NCI-H526 (cell line): ENCODE measurements at places on chromosomes 6 and 20.

- DNase-seq: no peak
Measured at GRCh38 chr20:48773837-48774418, 53.9 kb downstream of the PREX1 start.

- no peak for DNase-seq
Measured at GRCh38 chr20:17491041-17491440, 40.1 kb downstream of the BFSP1 start.

GRCh38 chr20:21523281-21523868, 9.5 kb upstream of the NKX2-2 start:
- no peak for DNase-seq

GRCh38 chr6:111238464-111239119, 151.3 kb downstream of the SLC16A10 start:
- no peak for DNase-seq

GRCh38 chr6:5102267-5102970, 17.3 kb downstream of the PPP1R3G start:
- DNase-seq: no peak

- peak; percentile 55 for DNase-seq
Measured at GRCh38 chr20:12207875-12208274, 290.2 kb downstream of the BTBD3 start.

- no peak for DNase-seq
Measured at GRCh38 chr20:45462711-45463509, 6.6 kb upstream of the WFDC2 start.

- DNase-seq: no peak
Measured at GRCh38 chr6:127864701-127865100, 36.2 kb downstream of the THEMIS start.

DNA sequence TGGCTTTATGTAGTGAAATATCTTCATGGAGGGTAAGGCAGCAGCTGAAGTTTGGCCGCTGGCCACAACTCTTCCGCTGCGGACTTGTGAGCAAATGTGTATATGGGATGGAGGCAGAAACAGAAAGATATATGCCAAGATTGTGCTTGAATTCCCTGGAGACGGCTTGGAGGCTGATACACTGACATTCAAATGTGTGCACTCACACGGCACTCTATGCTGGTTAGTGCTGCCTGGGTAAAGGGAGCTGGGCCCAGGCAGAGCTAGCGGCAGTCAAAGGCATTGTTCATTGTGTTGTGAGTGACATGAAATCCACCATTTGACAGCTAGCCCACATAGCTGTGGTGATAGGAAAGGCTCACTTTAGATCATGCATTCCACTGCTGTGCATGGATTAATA, 202.7 kb downstream of the CLIC5 start:
- DNase-seq: peak; percentile 19

DNA sequence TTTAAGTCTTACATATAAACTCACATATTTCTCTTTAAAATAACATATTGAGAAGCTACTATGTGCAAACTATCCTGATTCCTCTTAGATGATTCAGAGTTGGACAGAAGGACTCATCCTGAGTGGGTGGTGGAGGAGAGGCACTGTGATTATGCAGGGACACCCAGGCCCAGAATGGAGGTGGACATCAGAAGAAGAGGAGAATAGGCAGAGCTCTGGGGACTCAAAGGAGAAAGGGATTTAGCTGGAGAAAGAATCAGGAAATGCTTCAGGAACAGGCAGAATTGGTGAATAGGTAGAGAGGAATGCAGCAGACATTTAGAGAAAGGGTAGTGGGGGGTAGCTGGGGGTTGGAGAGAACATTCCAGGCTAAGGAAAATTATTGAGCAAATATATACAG, 17.4 kb downstream of the RCAN2 start:
- DNase-seq: no peak

GRCh38 chr20:57526087-57526884, 1.3 kb upstream of the CTCFL start:
- peak; percentile 30 for DNase-seq

DNA sequence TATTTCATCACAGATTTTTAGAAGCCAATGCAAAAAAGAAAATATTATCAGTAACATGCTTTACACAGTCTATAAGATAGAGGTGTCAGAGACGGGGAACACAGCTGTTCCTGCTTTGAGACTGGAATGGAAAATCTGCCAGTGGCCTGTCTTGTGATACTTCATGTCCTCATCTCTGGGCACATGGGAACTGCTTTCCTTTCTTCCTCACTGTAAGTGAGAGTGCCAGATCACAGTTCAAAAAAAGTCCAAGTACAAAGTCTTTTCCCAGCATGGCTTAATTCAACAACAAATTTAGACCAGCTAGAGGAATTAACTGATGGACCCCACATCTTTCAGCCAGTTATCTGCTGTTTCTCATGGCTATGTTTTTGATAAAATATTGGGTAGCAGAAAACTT, 490.4 kb downstream of the CDKAL1 start:
- no peak for DNase-seq

- DNase-seq: no peak
Measured at GRCh38 chr6:34771727-34772126, 14.4 kb downstream of the SNRPC start.

DNA sequence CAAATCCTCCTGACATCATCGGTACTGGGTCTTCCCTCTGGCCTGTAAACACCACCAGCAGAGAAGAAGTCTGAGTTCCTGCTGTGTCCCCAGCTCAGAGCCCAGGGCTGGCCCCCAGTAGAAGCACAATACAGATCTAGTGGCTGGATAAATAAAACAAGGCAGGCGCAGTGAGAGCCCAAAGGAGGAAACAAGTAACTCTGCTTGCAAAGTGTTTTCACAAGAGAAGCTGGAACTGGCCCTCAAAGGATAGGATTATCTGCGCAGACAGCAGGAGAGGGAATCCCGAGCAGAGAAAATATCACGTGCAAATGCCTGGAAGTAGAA, 205.1 kb downstream of the ZDHHC14 start:
- no peak for DNase-seq

DNA sequence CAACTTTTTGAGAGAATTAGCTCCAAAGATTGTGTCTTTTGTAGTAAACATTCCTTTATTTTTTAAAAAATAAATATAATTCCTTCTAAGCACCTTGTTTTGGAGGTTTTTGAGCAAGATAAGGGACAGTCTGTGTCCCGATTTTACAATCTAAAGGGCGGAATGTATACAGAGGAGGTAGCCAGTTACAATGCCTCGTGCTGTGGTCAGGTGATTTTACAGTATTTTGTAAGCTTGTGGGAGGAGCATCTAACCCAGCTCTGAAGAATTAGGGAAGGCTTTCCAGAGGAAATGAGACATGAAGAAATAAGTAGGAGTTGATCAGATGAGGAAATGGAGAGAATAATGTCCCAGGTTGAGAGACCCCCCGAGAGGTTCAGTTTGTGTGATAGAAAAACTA, 1.3 kb downstream of the HINT3 start:
- no peak for DNase-seq

GRCh38 chr6:15293674-15294073, 47.8 kb downstream of the JARID2 start:
- no peak for DNase-seq

DNA sequence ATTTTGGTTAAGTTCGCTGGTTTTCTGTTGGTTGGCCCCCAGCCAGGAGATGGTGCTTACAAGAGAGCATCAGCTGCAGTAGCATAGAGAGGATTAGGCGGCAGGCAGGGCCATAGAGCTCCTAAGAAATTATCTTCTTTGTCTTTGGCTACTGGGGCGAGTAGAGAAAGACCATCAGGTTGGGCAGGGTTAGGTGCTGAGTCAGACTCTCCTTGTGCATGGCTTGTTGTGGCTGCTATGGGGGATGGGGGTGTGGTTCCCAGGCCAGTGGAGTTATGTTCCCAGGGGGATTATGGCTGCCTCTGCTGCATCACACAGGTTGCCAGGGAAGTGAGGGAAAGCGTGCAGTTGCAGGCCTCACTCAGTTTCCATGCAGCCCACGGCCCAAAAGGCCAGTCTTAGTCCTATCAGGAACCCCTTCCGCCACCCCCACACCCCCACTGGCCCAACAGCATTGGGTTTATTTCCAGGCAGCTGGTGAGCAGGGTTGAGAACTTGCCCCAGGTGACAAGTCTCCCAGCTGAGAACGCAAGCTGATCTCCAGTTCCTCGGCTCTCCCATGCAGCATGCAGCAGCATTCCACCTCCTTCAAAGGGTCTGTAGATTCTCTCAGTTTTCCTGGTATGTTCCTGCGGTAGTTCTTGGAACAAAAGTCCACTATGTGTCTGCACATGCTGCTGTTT, 243.7 kb downstream of the UTRN start:
- DNase-seq: no peak

GRCh38 chr6:36671687-36672375, 6.7 kb upstream of the CDKN1A start:
- DNase-seq: no peak

- no peak for DNase-seq
Measured at GRCh38 chr20:34579979-34580940, 21.7 kb downstream of the MAP1LC3A start.

GRCh38 chr6:104187616-104188015, 672.1 kb downstream of the HACE1 start:
- no peak for DNase-seq

- no peak for DNase-seq
Measured at GRCh38 chr6:48325701-48326100, 214.7 kb upstream of the PTCHD4 start.

DNA sequence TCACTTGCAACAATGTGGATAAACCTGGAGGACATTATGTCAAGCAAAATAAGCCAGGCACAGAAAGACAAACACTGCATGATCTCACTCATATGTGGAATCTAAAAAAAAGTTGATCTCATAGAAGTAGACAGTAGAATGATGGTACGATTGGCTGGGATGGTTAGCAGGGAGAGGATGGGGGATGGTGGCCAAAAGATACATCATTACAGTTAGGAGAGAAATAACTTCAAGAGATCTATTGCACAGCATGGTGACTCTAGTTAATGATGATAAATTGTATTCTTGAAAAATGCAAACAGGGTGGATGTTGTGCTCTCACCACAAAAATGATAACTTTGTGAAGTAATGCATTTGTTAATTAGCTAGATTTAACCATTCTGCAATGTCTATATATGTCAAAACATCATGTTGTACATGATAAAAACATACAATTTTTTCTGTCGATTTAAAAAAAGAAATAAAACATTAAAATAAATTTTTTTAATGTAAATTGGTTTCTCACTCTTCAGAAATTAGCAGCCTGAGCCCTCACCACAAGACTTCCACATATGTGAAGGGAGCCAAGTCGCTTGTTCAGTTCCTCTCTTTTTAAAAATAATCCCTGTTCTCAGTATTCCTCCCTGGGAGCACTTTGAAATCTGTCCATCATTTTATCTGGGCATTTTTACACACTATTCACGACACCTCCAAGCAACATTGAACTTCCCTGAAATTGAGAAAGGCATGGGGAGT, 34.2 kb downstream of the PTPRT start:
- DNase-seq: no peak

DNA sequence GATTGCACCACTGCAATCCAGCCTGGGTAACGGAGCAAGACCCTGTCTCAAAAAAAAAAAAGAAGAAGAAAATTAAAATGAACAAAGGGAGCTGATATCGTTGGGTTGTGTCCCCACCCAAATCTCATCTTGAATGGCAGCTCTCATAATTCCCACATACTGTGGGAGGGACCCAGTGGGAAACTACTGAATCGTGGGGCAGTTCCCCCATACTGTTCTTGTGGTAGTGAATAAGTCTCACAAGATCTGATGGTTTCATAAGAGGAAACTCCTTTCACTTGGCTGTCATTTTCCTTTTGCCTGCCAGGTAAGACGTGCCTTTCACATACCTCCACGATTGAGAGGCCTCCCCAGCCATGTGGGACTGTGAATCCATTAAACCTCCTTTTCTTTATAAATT, 149.4 kb downstream of the PREX1 start:
- DNase-seq: no peak

- DNase-seq: no peak
Measured at GRCh38 chr20:35636095-35636494, 20.5 kb downstream of the SPAG4 start.

DNA sequence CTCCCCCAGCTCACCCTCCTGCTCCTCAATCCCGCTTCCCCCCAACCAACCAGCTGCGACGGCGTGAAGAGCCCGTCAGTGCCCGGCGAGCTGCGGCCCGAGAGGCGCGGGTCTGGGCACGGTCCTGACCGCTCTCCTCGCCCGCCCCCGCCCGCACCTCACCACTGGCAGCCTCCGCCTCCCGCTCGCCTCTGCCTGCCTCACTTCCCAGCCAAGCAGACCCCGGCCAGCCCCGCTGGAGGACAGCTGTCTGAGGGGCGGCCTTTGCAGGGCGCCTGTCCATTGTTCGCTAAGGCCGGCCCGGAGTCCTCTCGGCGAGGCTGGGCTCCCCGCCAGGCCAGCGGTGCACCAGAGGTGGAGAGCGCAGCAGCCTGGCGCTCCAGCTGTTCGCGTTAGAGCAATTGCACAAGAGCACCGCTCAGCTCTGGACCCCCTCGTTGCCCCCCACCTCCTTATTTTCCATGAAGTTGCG, 1.3 kb downstream of the SOBP start:
- peak; percentile 80 for DNase-seq

- no peak for DNase-seq
Measured at GRCh38 chr6:139355172-139355571, 19.3 kb downstream of the CITED2 start.

- DNase-seq: no peak
Measured at GRCh38 chr6:125367036-125367782, 65.4 kb upstream of the HDDC2 start.

DNA sequence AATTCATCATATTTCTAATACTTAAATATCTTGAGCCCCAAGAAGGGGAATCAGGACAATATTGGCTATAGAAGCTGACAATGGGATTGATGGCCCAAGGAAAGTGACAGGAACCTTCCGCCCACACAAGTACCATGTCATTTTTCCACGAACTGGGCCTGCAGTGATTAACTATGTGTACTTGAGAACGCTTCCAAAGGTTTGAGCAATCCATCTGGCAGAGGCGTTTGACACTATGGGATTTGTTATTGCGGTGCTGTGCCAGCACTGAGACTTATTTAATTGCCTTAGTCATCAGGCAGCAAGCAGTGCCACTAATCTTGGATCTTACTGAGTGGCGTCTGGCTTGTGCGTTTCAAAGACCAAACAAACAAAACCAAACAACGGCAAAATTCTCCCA, 135.6 kb upstream of the UST start:
- DNase-seq: no peak

GRCh38 chr20:37262505-37262904, 891 bp upstream of the GHRH start:
- no peak for DNase-seq

GRCh38 chr6:167805349-167806060, 21.2 kb upstream of the AFDN start:
- no peak for DNase-seq

DNA sequence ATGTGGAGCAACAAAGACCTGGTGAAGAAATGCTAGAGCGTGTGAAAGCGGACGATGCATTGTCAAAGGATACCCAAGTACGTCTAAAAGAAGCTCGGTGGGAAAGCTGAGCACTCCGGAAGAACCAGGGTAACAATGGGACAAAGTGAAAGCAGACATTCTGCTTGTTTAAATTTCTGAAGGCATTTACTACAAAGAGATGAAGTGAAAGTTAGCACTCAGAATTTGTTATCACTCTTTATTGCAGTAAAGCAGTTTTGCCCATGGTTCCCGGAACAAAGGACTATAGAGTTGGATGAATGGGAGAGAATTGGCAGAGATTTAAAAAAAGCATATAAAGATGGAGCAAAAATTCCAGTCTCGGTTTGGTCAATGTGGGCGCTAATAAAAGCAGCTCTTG, 12.8 kb upstream of the IRAK1BP1 start:
- DNase-seq: no peak
